ENCODE measurements at places on chromosomes 12 and 14.
A peak's percentile ranks its signal among the peaks of the same experiment; 100 is the strongest.

DNA sequence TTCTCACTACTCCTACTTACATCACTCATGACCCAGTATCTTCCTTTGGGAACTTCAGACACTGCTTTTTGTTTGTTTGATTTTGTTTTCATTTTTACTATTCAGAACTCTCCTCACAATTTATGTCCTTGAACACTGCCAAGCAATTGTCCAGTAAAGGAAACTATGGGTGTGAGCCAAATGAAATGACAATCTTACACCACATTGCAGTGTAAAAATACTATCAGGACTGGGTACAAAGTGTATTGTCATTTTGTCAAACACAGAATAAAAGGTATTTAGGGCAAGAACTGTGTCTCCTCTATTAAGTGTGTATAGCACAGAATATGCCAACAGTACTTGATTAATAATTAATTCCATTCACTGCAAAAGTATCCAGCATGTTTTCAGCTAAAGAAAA is 199.3 kb downstream of the ALG10B start:
- no peak for DNase-seq

DNA sequence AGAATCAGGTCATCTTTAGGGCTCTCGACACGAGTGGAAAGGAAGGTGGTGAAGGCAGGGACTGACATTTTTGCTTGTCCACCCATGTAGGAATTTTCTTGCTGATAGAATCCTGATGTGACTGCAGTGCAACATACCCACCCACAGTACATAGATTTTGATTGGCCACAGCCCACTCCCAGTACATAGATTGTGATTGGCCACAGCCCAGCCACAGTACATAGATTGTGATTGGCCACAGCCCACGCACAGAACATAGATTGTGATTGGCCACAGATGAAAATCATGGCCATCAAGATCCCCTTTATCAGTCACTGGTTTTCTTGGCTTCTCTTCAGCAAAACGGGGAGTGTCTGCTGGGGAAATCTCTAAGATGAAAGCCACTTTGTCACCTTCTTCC is 1041.5 kb downstream of the AACS start:
- DNase-seq, result no peak

DNA sequence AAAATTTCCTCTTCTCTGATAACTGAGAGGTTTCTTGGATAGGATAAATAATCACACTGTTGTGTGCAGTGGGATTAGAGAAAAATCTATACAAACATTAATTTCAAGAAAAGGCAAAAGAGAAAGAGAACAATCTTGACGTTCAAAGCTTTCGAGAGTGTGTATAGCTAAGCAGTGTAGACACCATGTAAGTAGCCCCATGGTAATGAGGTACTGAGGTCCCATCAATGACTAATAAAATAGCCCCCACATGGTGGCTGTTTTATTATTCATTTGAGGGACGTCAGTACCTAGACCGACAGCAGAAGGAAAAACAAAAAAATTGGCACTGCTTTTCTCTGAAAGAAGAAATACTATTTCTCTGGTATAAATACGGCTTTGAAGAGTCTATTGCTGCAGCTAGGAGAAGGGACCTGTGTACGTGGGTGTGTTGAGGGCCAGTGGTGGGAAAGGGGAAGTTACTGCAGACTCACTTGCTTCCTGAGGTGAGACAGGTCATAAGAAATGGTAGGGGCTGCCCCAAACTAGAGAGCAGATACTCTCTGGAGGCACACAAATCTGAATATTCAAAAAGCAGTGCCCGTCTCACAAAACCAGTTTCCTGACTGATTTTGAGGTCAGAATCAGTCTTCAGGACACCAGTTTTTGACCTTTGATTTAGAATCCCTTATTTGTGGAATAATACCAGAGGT is 339.8 kb downstream of the EMP1 start:
- no peak for DNase-seq

GRCh38 chr14:23431486-23431885 is 4.0 kb downstream of the MYH7 start:
- DNase-seq, result no peak

DNA sequence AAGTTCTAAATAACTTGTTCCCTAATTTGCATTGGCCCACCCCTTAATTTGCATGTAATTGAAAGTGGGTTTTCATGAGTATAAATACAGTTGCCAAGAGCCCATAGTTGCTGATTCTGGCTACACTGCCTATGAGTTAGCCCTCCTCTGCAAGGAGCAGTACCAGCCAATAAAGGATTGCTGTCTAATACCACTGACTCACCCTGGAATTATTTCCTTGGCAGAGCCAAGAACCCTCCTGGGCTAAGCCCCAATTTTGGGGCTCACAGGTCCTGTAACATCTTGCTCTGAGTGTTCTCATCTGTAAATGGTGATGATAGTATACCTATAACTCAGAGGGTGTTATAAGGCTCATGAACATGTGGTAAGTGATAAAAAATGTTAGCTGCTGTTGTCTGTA is 6.8 kb downstream of the TTC8 start:
- DNase-seq, result peak; percentile 94

All from GM23248 (cell line).